ENCODE measurements at places on chromosomes 5 and 9.

DNA sequence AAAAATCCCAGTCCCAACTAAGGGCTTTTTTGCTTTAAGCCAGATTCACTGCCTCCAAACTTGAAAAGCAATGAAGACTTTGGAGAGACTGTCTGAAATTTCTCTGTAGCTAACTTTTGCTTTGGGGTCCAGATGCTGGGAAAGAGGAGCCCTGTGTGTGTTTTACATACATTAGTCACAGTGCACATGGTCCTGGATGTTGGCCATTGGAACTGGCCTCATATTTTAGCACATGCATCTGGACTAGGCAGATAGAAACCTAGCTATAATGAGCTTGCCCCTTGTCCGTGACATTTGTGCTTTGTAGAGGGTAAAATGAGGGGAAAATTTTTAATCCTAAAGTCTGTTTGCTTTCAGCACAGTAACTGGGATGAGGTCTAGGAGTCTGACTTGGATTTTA is 421.7 kb downstream of the CDK5RAP2 start:
- H3K4me1 ChIP-seq = no peaks in the 10 kb centered on the region
- no peak overlapping the region for H3K4me3 ChIP-seq
- no peak for DNase-seq
- H3K27me3 ChIP-seq = no peaks in the 10 kb centered on the region

DNA sequence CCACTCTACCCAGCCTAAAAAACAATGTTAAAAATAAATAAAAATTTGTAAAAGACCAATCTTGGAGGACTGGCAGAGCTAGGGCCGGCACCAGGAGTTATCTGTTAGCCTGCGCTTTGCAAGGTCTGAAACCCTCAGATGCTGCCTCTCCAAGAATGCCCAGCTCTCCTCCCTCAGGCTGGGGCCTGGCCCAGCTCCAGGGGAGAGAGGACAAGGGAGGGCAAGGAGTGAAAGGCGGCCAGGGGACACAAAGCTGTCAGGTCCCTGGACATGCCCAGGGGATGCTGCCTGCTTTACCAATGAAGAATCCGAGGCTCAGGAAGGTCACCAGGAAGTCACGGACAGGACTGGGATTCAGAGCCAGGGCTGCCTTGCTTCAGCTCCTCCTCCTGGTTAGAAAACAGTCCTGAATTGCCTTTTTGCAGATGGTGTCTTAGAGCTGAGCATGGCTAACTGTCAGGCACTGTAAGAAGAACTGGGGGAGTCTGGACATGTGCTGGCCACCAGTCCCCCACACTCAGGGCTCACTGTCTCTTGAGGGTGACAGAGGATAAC is 5.5 kb upstream of the N4BP3 start:
- H3K36me3 ChIP-seq = no peaks in the 10 kb centered on the region
- H3K4me3 ChIP-seq = no peak overlapping the region
- H3K4me1 ChIP-seq = peaks cover 27% of the 10 kb centered on the region

DNA sequence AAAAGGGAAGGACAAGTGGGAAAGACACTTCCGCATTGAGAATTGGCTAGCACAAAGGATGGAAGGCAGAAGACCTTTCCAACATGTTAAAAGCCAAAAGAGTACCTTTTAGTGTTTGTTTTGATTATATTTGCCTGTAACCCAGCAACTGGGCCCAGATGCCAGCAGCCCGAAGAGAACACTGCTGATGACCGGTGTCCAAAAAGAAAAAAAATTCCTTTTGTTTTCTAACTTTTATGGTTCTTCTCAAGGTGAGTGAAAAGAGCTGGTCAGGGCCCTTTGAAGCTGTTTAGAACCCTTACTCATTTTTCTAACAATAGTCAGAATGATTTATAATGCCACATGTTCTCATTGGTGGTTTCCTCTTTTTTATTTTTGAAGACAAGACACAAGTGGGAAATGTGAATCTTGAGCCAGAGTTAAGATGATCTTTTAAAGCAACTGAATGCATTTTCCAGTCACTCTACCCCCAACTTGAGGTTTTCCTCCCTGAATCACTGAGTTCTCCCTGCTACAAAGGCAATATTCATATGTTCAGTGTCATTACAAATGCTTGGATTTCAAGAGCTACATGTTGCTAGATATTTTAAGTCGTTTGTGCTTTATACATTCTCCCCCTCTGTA is 32.3 kb upstream of the ZNF462 start:
- DNase-seq = peak; percentile 54
- H3K36me3 ChIP-seq = no peaks in the 10 kb centered on the region
- H3K4me1 ChIP-seq = no peaks in the 10 kb centered on the region
- H3K27ac ChIP-seq = peak overlapping the region; percentile 88
- no peaks in the 10 kb centered on the region for H3K27me3 ChIP-seq

DNA sequence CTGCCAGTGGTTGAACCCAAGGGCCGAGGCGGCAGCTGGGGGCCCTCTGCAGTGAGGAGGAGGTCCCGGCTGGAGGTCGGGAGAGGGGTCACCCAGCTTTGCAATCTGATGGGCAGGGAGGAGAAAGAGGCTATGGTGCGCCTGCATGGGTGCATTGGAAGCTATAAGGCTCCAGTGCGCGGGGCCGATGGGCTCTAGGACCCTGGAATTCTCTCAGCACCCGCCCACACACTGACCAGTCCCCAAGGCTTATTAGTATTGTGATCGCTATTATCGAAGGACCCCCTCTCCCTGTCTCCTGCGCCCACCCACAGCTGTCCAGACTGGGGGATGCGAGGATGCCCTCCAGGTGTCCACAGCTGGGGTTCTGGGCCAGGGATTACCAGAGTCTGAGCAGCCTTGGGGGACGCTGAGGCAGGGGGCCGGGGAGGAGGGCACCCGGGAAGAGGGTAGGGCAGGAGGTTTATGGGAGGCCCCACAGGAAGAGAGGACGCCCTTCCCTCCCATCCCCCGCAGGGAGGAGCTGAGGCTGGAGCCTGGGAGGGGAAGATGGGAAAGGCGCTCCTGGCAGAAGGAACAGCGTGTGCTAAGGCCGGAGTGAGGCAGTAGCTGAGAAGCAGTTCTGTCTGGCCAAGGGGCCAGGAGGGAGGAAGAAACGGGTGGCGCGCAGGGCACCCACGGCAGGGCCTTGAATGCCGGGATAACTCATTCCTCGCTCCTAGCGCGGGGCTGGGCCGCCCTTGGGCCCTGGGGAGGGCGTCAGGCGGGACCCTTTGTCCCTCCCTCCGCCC is 24.2 kb downstream of the C9orf50 start:
- no peaks in the 10 kb centered on the region for H3K36me3 ChIP-seq
- peak; percentile 47 for DNase-seq
- peak overlapping the region; percentile 57 for H3K4me3 ChIP-seq
- H3K4me1 ChIP-seq = peaks cover 10% of the 10 kb centered on the region

- H3K4me3 ChIP-seq = no peak overlapping the region
- no peak for DNase-seq
- no peak overlapping the region for H3K27ac ChIP-seq
- H3K27me3 ChIP-seq = peaks cover 9% of the 10 kb centered on the region
- no peaks in the 10 kb centered on the region for H3K4me1 ChIP-seq
- no peaks in the 10 kb centered on the region for H3K36me3 ChIP-seq
These were observed 10.0 kb downstream of the TMEM174 start for GRCh38 chr5:73183000-73183399.

- no peak for DNase-seq
- H3K4me3 ChIP-seq = no peak overlapping the region
- H3K4me1 ChIP-seq = no peaks in the 10 kb centered on the region
- no peak overlapping the region for H3K27ac ChIP-seq
These were observed 142.2 kb downstream of the FGF10 start for GRCh38 chr5:44246986-44247385.

- H3K27me3 ChIP-seq = no peaks in the 10 kb centered on the region
- H3K4me1 ChIP-seq = no peaks in the 10 kb centered on the region
- no peaks in the 10 kb centered on the region for H3K36me3 ChIP-seq
- no peak overlapping the region for H3K4me3 ChIP-seq
- H3K27ac ChIP-seq = no peak overlapping the region
These were observed 355.9 kb downstream of the RAB3C start for GRCh38 chr5:58938563-58939424.

DNA sequence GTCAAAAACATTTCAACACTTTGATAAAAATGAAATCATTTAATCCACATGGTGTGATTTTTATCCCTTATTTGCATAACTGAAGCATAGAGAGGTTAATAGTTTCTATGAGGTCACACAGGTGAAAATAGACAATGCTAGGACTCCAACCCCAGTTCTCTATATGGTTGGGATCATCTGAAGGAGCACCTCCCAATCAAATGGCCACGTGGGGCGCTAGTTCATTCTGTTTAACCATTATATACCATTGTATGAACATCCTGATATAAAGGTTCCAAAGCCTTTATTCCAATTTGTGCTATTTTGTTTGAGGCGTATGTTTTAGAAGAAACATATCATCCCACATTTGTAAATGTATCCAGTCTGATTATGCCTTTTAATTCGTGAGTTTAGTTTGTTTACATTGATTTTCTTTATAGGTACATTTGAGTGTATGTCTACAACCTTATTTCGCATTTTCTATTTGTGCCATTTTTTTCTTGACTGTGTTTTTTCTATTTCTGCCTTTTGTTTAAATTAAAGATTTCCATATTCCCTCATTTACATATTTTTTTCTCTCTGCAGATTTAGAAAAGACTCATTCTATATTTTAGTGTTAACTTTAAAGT is 1092.0 kb downstream of the MAT2B start:
- H3K27ac ChIP-seq = no peak overlapping the region
- H3K4me1 ChIP-seq = no peaks in the 10 kb centered on the region
- no peaks in the 10 kb centered on the region for H3K27me3 ChIP-seq
- no peak overlapping the region for H3K4me3 ChIP-seq
- DNase-seq = no peak

- no peak for DNase-seq
- peak within 1 kb of the TSS; percentile 22 for H3K4me3 ChIP-seq
- no peaks in the 10 kb centered on the region for H3K36me3 ChIP-seq
- no peak within 1 kb of the TSS for H3K27ac ChIP-seq
- no peaks in the 10 kb centered on the region for H3K27me3 ChIP-seq
These were observed at the start of gene PCDHGA11 for GRCh38 chr5:141420855-141421488. PCDHGA11 (plus strand) TSS chr5:141421051; CDS start chr5:141421228, 177 bp downstream.

DNA sequence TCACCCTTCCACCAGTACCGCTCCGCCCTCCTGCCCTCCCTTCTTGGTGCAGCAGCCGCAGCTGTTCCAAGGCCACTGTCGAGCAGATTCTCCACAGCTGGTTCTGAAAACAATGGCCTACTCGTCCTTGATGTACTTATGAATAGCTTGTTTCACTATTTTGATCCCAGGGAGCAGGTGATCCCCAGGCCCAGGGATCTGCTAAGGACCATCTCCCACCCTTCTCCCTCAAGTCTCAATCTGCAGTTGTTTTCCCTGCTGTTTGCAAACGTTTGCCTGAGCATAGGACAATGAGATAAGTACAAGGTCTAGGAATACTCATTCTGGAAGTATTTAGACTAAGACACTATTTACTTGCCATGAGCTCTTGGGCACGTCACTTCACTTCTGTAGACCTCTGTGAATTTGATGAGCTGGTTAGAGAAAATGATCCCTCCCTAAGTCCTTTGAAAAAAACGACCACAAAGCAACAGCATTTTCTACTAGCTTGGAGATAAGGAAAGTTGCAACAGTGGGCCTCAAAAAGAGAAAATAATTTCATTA is 1.8 kb downstream of the LURAP1L start:
- H3K27me3 ChIP-seq = no peaks in the 10 kb centered on the region
- no peaks in the 10 kb centered on the region for H3K4me1 ChIP-seq
- no peaks in the 10 kb centered on the region for H3K36me3 ChIP-seq
- peak overlapping the region; percentile 92 for H3K27ac ChIP-seq

- no peak overlapping the region for H3K27ac ChIP-seq
- DNase-seq = no peak
- H3K4me1 ChIP-seq = no peaks in the 10 kb centered on the region
These were observed 216.8 kb downstream of the PAX5 start for GRCh38 chr9:36817160-36817834.

GRCh38 chr5:83099445-83099844 is 22.1 kb downstream of the XRCC4 start:
- no peaks in the 10 kb centered on the region for H3K36me3 ChIP-seq
- H3K4me1 ChIP-seq = no peaks in the 10 kb centered on the region
- no peak overlapping the region for H3K4me3 ChIP-seq

- DNase-seq = no peak
- no peaks in the 10 kb centered on the region for H3K27me3 ChIP-seq
- no peaks in the 10 kb centered on the region for H3K36me3 ChIP-seq
- H3K27ac ChIP-seq = no peak overlapping the region
These were observed 53.9 kb downstream of the MED27 start for GRCh38 chr9:132025766-132026165.

DNA sequence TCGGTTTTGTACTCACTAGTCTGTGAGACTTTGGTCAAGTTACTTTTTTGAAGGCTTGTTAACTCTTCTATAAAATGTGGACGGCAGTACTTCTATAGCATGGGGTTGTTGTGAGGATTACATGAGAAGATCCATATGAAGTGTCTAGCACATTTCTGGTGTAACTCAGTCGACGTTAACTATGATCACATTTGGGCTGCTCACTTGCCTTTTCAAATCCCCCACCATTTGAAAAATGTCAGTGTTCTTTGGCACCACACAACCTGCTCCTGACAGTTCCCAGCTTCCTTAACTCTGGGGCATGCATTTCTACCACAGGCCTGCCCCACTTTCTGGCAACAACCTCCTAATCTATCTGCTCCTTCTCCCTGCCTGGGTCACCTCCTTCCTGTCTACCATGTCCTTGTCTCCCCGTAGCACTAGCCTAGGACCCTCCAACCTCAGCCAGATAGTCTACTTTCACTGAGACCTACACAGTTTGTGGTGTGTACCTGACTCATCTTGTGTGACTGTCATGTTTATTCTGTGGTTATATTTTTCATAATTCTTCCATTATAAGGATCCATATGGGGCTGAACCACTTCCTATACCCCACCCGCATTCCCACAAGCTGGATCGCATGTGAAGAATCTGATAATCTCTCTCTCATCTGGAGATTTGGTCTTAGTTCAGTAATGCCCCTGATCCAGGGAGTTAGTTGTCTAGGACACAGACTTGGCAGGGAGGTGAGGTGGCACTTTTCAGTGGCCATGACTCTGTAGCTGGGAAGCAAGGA is 30.2 kb upstream of the BASP1 start:
- no peak overlapping the region for H3K27ac ChIP-seq
- peaks cover 7% of the 10 kb centered on the region for H3K4me1 ChIP-seq
- DNase-seq = no peak
- H3K36me3 ChIP-seq = no peaks in the 10 kb centered on the region
- no peak overlapping the region for H3K4me3 ChIP-seq
- H3K27me3 ChIP-seq = no peaks in the 10 kb centered on the region

- no peak overlapping the region for H3K4me3 ChIP-seq
- no peaks in the 10 kb centered on the region for H3K36me3 ChIP-seq
- no peaks in the 10 kb centered on the region for H3K4me1 ChIP-seq
- DNase-seq = no peak
- H3K27ac ChIP-seq = no peak overlapping the region
These were observed 497.6 kb downstream of the RASEF start for GRCh38 chr9:82565188-82565969.
